ENCODE measurements at places on chromosomes 4 and X.

DNA sequence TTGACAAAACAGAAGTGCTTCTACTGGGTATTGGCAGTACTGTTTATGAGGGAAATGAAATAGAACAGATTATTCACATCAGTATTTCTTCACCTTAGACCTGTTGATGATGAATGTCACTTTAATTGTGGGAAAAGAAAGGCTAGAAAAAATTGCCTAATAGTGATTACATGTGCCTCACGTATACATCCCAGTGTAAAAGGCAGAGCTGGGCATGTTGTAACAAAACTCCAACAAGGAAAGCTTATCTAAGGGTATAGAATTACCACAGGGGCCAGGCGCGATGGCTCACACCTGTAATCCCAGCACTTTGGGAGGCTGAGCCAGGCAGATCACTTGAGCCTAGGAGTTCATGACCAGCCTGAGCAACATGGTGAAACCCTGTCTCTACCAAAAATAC, 4.2 kb downstream of the PGM2 start:
- no peak for DNase-seq

GRCh38 chr4:37879365-37879764, 11.5 kb upstream of the TBC1D1 start:
- no peak for DNase-seq

- DNase-seq, result no peak
Measured at GRCh38 chrX:78092296-78092695, 11.8 kb upstream of the PGK1 start.

- no peak for DNase-seq
Measured at GRCh38 chrX:108270280-108270679, 167.9 kb downstream of the COL4A6 start.

- DNase-seq, result no peak
Measured at GRCh38 chrX:69844636-69845035, 205.1 kb downstream of the AWAT2 start.

GRCh38 chrX:47540754-47541538, 20.1 kb upstream of the ARAF start:
- no peak for DNase-seq

DNA sequence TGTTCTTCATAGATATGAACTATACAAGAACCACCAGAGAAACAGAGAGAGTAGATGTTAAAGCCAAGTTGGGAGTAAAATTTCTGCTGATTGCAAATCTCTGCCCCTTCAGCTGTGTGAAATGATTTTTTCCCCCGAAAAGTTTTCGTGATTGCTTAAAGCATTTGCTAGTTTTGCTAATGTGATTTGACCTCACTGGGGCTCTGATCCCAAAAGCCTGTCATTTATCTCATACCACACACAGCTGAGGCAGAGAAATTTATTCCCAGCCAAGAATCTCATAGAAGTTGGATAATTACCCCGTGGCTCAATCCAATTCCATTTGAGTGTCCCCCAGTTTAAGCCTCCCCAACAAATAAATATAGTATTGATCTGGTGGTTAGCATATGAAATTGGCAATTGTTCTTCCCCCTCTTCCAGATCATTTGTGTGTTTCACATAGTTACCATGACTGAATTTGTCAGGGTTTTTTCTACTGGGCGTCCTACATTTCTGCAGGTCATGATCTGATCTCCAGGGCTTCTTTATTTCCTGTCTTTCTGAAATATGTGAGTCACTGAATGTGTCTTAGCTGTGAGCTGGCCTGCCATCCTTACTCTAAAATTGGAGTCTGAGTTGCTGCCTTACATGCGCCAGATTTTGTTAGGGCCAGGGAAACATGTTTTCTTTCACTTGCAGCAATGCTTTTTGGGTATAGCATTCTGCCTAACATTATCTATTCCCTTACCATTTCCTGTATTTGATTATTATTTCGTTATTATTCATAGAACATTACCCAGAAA, 167.5 kb upstream of the FRMPD4 start:
- no peak for DNase-seq

DNA sequence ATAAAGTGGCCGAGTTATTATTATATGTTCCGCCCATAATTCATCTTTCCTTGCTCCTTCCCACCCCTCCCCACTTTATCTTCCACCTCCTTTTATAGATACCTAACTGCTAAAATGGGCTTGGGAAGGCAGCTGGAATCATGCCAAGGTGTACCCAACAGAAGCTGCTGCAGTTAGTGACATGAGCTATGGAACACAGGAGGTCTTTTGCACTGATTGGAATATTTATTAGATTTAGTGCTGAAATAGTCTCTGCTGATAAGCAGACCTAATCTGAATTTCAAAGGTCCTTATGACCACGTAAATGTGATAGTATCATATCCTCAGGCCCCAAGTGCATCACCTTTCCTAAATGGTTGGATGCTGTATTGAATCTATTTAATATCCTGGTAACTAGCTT, 64.9 kb downstream of the HMGB2 start:
- no peak for DNase-seq

- DNase-seq, result no peak
Measured at GRCh38 chr4:85913931-85914694, 439.2 kb downstream of the ARHGAP24 start.

GRCh38 chr4:139630991-139631390, 34.6 kb upstream of the MGST2 start:
- no peak for DNase-seq

DNA sequence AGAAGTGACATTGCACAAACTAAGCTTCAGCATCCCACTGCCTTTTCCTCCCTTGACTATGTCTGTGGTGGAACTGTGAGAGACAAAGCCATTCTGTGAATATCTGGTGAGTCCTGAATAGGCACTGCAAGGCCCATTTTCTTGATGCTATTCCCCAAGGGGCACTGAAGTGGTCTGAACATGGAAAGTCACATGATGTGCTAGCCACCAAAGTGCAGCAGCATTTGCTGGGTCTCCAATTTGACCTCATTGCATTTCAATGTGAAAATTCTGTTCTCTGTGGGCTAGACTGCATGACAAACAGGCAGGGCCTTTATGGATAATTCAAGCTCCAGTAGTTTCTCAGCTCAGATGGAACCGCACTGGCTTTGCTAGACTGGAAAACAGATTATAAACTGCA, 627.4 kb upstream of the BOD1L1 start:
- no peak for DNase-seq

DNA sequence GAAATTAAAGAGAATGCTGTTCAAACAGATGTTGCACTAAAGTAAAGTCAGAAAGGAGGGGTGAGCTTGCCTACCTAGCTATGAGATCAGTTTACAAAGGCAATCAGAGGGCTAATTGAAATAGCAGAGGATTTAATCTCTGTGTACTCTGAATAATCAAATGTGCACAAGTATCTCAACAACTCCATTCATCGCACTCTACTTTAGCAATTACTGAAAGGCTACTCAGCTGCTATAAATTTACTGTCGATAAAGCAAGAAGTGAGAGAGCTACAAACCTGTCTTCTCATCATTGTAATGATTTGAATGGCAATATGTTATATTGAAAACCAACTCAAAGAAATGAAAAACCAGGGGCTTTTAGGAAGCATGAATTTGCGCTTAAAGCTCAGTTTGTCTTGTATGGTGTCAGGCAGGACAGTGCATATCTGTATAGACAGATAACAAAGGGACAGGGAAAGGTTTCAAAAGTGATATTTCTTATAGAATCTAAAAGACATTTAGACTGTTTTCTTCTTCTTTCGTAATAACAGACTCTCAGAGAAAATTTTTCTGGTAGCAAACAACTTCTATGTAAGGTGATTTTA, 34.8 kb downstream of the GC start:
- DNase-seq, result no peak

DNA sequence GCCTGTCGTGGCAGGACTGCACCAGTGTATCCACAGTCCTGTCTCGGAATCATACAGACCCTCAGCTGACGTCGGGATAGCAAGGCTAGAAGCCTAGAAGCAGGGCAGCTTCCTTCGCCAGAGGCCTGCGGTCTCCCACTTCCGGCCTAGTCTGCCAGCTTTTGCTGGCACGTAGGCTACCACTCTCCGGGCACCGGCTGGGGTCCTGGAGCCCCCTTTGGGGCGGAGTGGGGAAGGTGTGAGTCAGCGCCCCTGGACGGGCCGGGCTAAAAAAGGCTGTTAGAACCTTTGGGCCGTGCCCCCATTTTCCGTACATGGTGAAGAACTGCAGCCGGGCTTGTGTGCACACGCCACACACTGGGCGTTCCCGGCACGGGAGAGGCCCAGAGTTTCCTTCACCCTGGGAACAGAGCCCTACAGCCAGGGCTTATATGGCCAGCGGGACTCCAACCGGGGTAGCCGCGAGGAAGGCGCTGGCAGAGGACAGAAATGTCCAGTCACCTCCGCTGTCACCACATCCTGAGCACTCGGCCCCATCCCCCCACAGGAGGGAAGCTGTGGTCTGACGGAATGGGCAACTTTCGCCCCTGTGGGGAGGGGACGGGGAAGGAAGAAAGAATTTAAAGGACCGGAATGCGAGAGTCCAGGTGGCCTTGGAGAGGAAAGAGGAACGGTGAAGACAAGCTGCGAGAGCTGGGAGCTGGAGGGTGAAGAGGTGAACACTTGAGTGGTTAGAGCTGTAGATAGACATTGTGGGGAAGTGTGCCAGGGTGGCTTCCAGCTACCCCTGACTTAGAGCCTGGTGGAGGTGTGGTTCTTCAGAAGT, 4.6 kb downstream of the MAGIX start:
- DNase-seq, result peak; percentile 60

- no peak for DNase-seq
Measured at GRCh38 chrX:103726477-103726876, 15.8 kb downstream of the TMEM31 start.

DNA sequence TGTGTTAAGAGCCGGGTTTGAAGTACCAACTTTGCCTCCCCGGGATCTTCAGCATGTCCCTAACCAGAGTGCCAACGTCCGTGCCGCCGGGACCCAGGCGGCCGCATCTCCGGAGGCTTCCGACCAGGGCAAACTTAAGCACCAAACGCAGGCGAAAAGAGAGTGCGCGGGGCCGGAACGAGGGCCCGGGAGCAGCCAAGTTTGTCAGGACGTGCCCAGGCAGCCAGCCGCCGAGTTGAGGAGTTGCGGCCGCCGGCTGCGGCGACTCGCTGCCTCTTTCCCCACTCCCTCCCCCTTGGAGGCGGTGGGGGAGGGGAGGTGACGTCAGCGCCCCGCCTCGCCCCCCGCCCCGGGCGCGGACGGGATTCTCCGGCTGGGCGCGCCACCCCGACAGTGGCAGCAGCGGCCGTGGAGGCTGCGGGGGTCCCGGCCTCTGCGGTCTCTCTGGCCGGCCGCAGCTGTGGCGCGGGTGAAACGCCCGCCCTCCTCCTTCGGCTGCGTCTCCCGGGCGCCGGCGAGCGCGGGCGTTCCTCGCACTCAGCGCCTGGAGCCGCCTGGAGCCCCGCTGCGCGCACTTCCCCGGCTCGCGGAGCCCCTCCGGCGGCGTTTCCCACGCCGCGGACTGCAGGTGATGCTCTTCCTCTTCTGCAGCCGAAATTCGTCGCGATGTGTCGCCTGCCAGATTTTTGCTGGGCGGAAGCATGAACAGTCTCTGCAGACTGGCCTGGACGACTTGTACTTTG, 2.9 kb upstream of the FAT1 start:
- no peak for DNase-seq

DNA sequence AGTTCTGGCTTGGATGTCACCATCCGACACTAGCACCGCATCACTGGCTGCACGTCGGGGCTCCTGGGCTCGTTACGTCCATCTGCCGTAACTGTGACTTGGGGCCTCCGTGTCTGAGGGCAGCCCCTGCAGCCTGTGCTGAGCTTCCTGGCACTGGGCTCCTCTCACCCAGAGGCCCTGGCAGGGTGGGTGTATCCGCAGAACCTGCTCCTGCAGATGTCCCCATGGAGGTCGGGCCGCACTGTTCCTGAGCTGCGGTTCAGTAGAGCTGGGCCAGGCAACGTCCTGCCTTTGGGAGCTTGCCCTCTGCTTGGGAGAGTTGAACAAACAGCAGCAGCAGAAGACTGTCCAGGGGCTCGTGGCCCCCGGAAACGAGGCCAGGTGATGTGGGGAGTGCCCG, 71.4 kb downstream of the RGS12 start:
- DNase-seq, result no peak

- DNase-seq, result no peak
Measured at GRCh38 chr4:147860960-147861359, 129.1 kb downstream of the ARHGAP10 start.

- no peak for DNase-seq
Measured at GRCh38 chr4:3462790-3463415, at the start of gene DOK7. DOK7 (plus strand) TSS chr4:3463306; CDS start chr4:3463376, 70 bp downstream.

- no peak for DNase-seq
Measured at GRCh38 chr4:175062183-175062592, 144.0 kb downstream of the ADAM29 start.

GRCh38 chr4:87555773-87556619, 26.8 kb upstream of the SPARCL1 start:
- no peak for DNase-seq

DNA sequence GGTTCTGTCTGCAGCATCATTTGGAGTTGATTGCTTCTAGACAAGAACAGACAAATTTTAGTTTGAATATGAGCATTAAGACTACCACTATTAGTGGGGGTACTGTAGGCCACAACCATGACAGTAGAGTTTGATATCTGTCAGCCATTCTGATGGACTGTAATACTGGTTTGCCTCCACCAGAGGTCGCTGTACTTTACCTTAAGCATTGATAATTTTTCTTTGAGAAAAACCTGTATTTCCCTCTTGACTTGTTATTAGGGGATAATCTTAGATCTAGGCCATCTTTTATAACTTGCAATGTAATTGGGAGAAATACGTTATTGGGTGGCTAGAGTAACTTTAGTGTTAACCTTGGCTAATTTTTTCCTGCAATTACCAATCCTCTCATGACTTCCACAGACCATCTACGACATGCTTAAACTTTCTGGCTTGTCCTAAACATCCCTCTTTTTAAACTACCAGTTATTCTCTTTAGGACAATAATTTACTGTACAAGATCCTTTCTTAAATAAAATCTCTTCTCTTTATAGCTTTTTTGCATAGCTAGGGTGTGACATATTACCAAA, 562.4 kb downstream of the MAGEB5 start:
- no peak for DNase-seq

GRCh38 chrX:129462707-129463106, 60.6 kb downstream of the SMARCA1 start:
- DNase-seq, result no peak

DNA sequence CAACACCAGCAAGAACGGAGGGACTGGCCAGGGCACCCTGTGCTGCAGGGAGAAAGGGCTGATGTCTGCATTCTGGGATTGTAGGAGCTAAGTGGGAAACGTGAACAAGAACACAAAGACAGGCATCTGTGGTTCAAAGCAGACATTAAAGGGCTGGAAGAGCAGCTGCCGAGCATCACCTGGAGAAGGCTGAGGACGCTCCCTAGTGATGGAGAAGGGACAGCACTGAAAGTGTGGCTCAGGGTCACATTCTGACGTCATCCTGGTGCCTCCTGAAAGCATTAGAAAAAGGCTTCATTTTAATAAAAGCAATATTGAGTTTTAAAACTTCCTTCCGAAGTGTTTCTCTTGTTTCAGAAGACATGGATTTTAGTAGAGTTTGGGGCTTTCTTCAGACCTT, 62.3 kb downstream of the CLDN22 start:
- DNase-seq, result no peak

GRCh38 chr4:26434030-26434639, 56.1 kb downstream of the CCKAR start:
- DNase-seq, result no peak
